ENCODE measurements at places on chromosomes 16 and 17.

DNA sequence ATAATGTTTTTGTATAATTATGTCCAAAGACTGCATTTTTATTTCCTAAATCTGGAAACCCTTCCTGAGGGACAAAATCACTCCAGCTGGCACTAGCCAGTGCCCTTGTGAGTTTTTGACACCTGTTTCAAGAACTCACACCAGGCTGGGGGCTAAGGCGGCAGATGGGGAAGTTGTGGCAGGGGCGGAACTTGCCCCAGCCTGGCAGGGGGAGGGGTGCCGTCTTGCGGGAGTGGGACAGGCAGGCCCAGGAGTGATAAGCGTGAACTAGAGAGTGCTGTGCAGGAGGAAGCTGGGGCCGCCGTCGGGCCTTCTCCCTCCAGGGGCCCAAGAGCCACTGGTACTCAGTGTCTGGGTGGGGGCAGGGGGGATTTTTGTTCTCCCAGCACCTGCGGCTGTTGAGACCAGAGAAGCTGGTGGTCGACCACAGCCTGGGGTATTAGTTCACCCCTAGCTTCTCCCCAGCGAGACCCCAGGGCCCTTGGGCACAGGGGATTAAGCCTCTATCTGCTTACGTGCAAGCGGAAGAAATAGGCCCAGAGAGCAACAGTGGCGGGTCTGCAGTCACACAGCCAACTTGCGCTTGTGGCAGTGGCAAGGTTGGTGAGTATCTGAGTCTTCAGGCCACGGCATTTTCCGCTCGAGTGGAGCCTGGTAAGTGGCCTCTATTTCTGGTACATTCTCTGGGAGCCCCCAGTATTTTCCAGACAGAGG, 40.2 kb upstream of the PLCG2 start:
- peak; percentile 49 for DNase-seq

DNA sequence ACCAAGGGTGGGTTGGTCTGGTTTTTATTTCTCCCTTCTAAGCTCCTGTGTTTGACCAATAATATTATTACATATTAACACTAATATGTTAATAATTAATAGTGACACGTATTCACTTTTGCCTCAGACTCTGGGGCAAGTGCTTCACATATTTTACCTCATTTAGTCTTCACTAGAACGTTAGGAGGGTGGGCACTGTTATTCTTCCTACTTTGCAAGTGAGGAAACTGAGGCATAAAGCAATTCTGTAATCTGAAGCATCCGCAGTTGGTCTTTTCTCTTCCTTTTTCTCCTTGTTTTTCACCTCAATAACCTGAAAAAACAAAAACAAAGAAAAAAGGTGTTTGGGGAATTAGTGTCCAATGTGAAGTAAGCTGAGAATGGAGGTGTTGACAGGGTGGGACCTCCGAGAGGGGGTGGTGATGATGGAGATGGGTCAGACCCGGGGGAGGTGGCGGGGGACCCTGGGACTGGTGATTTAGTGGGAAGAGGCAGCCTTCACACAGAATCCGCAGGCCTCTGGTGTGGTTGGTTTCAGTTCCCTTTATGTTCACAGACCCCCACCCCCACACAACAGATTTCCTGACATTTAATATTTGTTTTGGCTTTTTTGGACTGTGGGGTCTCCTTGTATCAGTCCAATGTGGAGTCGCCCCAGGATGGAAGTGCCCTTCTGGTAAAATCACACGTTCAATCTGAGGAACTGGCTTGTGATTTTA, 3.7 kb downstream of the CDH1 start:
- peak; percentile 19 for DNase-seq

GRCh38 chr16:50591800-50592771, 43.9 kb downstream of the NKD1 start:
- no peak for DNase-seq

- DNase-seq: peak; percentile 51
These were observed 69.5 kb downstream of the CMIP start for GRCh38 chr16:81514041-81514559.

DNA sequence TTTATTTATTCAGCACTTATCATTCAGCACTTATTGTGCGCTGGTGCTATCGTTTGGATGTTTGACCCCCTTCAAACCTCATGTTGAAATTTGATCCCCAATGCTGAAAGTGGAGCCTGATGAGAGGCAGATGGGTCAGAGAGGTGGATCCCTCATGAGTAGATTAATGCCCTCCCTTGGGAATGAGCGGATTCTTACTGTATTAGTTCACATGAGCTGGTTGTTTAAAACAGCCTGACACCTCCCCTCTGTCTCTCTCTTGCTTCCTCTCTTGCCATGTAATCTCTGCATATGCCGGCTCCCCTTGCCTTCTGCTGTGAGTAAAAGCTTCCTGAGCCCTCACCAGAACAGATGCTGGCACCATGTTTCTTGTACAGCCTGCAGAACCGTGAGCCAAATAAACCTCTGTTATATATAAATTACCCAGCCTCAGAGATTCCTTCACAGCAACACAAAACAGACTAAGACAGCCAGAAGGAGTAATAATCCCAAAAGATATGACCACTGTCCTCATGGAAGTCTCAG, 111.1 kb downstream of the CACNG3 start:
- DNase-seq: no peak

- no peak for DNase-seq
These were observed 7.9 kb downstream of the TSNAXIP1 start for GRCh38 chr16:67814567-67814966.

All from inflammatory macrophage treated with lipopolysaccharide for 4 hours (primary cell).